ENCODE measurements at places on chromosomes 5 and 9.

GRCh38 chr5:31995006-31995405 lies 179.1 kb downstream of the GOLPH3 start:
- no peak for DNase-seq

DNA sequence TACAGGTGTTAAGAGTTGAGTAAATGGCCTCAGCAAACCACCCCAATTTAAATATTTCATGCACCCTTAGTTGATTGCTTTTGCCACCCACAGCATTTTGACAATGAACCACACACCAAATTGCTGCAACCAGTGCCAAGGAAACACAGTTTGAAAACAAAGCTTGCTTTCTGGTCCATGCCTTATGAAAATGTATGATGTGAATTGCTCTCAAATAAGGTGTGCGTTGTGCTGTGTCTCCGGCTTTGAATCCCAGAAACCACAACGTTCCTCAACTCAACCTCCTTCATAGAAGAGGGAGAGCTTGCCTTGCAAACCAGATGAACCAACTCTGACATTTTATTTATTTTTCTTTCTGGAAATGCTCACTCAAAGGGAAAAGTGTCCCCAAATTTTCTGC lies 762.7 kb downstream of the TLE1 start:
- no peak for DNase-seq

DNA sequence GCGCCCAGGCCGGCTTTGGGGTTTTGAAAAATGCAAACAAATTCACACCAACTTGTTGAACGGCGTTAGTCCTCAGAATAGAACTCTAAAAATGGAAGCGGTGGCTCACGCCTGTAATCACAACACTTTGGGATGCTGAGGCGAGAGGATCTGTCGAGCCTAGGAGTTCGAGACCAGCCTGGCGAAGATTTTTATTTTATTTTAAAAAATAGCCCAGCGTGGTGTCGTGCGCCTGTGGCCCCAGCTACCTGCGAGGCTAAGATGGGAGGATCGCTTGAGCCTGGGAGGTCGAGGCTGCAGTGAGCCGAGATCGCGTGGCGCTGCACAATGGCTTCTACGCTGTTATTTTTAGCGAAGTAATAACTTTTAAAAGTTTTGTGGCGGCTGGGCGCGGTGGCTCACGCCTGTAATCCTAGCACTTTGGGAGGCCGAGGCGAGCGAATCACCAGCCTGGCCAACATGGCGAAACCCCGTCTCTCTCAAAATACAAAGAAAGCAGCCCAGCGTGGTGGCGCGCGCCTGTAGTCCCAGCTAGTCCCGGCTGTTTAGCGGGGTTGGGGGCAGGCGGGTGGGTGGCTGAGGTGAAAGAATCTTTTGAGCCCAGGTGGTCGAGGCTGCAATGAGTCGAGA lies 694 bp upstream of the PLIN2 start:
- DNase-seq = no peak

DNA sequence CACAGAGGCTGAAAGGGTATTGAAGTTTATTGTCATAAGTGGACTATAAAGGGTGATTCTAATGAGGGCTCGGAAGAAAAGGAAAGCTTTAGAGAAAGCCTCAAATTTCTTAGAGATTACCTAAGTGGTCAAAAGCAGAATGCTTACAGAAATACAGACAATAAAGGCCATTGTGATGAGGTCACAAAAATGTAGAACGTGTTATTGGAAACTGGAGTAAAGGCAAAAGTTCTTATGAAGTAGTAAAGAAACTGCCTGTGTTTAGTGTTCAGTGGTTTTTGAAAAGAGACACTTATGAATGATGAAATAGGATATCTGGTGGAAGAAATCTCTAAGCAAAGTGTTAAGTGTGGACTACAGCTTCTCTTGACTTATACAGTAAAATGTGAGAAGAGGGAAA lies 726.9 kb downstream of the DNAH5 start:
- no peak for DNase-seq

DNA sequence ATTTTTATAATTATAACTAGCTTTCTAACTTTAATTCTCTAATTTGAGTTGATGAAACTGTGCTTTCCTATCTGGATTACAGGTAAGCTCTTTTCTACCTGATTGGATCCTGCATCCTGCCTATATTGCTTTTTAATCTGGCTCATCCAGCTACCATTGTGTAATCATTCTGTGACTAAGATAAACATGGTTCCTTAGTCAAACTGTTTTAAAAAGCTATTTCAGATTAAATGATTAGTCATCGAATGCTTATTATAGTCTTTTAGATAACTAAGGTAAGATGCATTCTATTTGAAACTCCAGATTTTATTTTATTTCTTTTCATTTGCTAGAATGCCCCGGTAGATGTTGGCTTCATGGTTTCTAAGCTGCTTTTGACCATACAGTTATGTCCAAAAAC lies 50.7 kb downstream of the ICE1 start:
- no peak for DNase-seq

DNA sequence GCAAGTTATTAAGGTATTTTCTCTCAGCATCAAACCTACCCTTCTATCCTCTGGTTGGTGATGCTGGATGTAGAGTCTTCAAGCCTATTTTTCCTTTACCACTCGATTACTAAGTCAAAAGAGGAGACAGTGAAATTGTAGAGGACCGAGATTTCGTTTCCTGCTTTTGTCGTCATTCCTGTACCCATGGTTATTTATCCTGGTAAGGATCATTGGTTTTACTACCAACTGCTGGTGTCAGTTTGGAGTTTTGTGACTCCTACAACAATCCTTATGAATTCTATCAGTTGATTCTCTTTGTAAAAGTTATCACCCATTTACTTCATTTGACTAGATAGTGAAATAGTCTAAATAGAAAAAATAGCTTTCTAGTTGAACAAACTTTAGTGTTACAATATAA lies 2028.2 kb upstream of the ACO1 start:
- DNase-seq = no peak

DNA sequence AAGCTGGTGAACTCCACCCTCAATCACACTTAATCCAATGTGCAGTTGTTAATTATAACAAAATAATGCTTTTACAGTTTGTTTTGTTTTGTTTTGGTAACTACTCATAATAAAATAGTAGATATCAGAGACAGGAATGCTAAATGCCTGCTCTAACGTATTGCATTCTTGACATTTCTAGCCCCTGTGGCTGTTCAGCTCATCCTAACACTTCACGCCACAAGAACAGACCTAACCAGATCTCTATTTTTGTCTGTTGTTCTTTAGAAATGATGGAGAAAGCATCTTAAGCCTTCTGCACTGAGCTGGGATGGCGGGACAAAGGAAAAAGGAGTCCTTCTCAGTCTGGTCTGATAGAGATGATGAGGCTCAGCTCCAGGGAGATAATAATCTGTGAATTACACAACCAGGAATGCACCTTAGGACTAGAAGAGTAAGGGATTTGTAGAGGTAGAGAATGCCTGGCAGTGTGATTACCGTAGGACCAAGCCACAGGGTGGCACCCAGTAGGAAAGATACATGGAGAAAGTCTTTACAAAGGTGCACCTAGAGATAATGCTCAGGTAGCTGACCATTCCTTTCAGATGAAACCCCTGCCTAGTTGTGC lies 628.8 kb downstream of the PDE4D start:
- DNase-seq = no peak

- DNase-seq = no peak
Observed at GRCh38 chr9:121955649-121956048, 137.5 kb downstream of the TTLL11 start.

DNA sequence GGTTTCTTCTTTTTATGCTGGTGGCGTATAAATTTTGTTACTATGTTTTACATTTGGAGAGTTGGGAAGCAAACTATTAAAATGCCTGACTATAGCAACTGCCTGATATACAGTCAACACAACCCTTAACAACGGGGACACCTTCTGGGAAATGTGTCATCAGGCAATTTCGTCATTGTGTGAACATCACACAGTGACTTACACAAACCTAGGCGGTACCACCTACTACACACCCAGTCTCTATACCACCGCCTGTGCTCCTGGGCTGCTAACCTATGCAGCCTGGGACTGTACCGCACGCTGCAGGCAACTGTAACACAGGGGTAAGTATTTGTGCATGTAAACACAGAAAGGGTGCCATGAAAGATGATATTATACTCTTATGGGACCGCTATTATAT lies 1.3 kb upstream of the CDHR2 start:
- DNase-seq = no peak

GRCh38 chr9:14080959-14081542 lies 232.9 kb downstream of the NFIB start:
- no peak for DNase-seq

DNA sequence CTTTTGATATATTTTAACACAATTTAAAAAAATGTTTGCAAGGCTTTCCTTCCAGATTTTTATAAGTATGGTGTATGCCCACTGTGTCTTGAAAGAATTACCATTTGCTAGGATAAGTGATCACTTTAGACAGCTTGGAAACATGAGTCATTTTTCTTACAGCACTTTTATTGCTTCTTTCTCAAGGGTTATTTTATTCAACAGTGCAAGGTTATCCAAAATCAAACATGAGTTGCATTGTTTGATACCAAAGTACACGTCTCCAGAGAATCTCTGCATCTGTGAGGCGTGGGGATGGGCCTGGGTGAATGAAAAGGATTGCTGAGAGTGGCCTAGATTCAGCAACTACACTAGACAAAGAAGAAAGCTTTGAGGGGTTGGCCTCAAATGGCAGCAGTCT lies 329.6 kb downstream of the ADAMTS6 start:
- DNase-seq = no peak

GRCh38 chr9:121261107-121261460 lies 6.9 kb upstream of the GSN start:
- no peak for DNase-seq

GRCh38 chr9:5408596-5408995 lies 29.1 kb downstream of the PLGRKT start:
- DNase-seq = no peak

GRCh38 chr9:113653746-113654604 lies 190.4 kb downstream of the RGS3 start:
- no peak for DNase-seq

- DNase-seq = no peak
Observed at GRCh38 chr9:115777610-115778009, 376.0 kb upstream of the PAPPA start.
